ENCODE measurements at places on chromosomes 1 and 21.

GRCh38 chr1:155253208-155253607 is 2.1 kb downstream of the ENTREP3 start:
- no peak for DNase-seq

DNA sequence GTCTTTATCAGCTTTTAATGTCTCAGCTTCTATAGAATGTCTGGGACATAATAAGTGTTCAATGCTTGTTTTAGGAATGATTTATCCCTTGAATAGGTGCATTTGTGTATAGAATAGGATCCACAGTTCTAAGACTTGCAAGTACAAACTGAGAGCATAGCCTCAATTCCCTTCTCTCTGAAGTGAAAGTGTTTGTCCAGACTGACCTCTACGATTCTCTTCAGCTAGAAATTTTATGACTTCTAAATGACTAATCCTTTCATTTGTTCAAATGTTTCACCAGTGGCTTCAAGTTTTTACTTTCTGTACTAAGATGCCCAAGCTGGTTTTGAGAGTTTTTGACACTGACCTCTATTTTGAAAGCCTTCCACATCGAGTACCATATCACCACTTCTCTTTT is 608.2 kb upstream of the ADGRL4 start:
- DNase-seq = no peak

DNA sequence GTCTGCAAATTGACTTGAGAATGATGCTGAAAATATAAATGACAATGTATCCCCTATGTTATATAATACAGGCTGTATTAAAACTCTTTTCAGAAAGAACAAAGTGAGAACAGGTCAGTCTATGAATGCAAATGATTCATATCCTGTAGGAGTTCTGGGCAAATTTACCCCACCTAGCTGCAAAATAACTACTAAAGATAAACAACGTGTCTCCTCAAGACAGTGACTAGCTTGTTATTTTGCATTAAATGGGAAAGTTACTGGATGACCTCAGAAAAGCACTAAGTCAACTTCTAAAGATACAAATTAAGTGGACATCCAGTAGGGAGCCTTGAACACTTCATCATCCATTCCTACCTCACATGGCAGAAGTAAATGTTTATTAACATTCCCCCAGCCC is 11.1 kb downstream of the RNF19B start:
- DNase-seq = no peak

GRCh38 chr1:119330466-119331189 is 38.0 kb upstream of the HAO2 start:
- no peak for DNase-seq

GRCh38 chr1:96464066-96464465 is 257.5 kb upstream of the PTBP2 start:
- no peak for DNase-seq

GRCh38 chr1:53576381-53576801 is 117.2 kb downstream of the DMRTB1 start:
- no peak for DNase-seq
